ENCODE measurements at places on chromosomes 3 and 15. TPM values are rescaled to one million over a fixed set of nuclear protein-coding genes. Genes with fewer than 3 reads are reported as not detected.

GRCh38 chr3:10961921-10962320 lies 30.6 kb upstream of the SLC6A1 start:
- H3K27me3 ChIP-seq, result no peaks in the 10 kb centered on the region
- no peaks in the 10 kb centered on the region for H3K36me3 ChIP-seq
- H3K27ac ChIP-seq, result no peak overlapping the region

DNA sequence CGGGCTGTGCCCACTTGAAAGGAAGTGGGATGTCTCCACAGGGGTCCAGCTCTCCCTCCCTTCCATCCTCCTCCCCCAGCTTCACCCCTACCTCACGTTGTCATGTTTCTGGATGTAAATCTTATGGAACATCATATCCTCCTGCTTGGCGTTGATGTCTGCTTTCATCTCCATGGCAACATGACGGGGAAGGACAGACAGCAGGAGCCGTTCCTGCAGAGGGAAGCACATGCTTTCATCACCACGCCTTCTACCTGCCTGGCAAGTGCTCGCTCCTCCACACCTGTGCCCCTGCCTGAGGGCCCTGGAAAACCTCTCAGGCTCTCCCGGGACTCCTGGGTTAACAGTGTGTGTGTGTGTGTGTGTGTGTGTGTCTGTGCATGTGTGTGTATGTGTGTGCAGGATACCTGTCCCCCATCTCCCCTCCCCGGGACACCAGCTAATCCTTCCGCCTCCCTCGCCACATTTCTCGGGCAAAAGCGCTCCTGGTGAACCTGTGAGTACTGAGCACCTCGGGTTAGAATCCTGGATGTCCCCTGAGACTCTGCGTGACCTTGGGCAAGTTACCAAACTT lies 101.1 kb downstream of the ADCY5 start:
- no peaks in the 10 kb centered on the region for H3K27me3 ChIP-seq
- H3K4me3 ChIP-seq, result no peak overlapping the region
- DNase-seq, result no peak
- H3K36me3 ChIP-seq, result no peaks in the 10 kb centered on the region
- no peak overlapping the region for H3K27ac ChIP-seq

GRCh38 chr15:40906991-40907802 lies 12.9 kb downstream of the VPS18 start:
- H3K36me3 ChIP-seq, result peaks cover 19% of the 10 kb centered on the region
- H3K27ac ChIP-seq, result no peak overlapping the region
- no peaks in the 10 kb centered on the region for H3K27me3 ChIP-seq
- no peak for DNase-seq
- peaks cover 14% of the 10 kb centered on the region for H3K4me1 ChIP-seq

GRCh38 chr3:185823078-185824044 lies 1.5 kb downstream of the IGF2BP2 start:
- H3K27ac ChIP-seq, result peak overlapping the region; percentile 76
- H3K27me3 ChIP-seq, result peaks cover 5% of the 10 kb centered on the region
- peaks cover 14% of the 10 kb centered on the region for H3K36me3 ChIP-seq
- peaks cover 3% of the 10 kb centered on the region for H3K4me1 ChIP-seq
- peak overlapping the region; percentile 88 for H3K4me3 ChIP-seq

GRCh38 chr3:155391551-155391958 lies 98.1 kb upstream of the STRIT1 start:
- no peak overlapping the region for H3K27ac ChIP-seq
- H3K27me3 ChIP-seq, result no peaks in the 10 kb centered on the region
- DNase-seq, result no peak
- no peaks in the 10 kb centered on the region for H3K4me1 ChIP-seq
- no peaks in the 10 kb centered on the region for H3K36me3 ChIP-seq

- H3K4me3 ChIP-seq, result no peak overlapping the region
- no peaks in the 10 kb centered on the region for H3K27me3 ChIP-seq
- DNase-seq, result no peak
- peaks cover 3% of the 10 kb centered on the region for H3K36me3 ChIP-seq
These were observed 40.9 kb downstream of the SNX4 start for GRCh38 chr3:125479091-125479490.

- H3K27ac ChIP-seq, result no peak overlapping the region
- no peaks in the 10 kb centered on the region for H3K36me3 ChIP-seq
- H3K4me1 ChIP-seq, result no peaks in the 10 kb centered on the region
- H3K27me3 ChIP-seq, result no peaks in the 10 kb centered on the region
These were observed 38.6 kb downstream of the MAGEF1 start for GRCh38 chr3:184672977-184673870.

- DNase-seq, result no peak
- H3K4me3 ChIP-seq, result no peak overlapping the region
- no peaks in the 10 kb centered on the region for H3K36me3 ChIP-seq
- no peaks in the 10 kb centered on the region for H3K27me3 ChIP-seq
- H3K27ac ChIP-seq, result no peak overlapping the region
- H3K4me1 ChIP-seq, result no peaks in the 10 kb centered on the region
These were observed 39.0 kb upstream of the NEDD4 start for GRCh38 chr15:56032373-56032772.

DNA sequence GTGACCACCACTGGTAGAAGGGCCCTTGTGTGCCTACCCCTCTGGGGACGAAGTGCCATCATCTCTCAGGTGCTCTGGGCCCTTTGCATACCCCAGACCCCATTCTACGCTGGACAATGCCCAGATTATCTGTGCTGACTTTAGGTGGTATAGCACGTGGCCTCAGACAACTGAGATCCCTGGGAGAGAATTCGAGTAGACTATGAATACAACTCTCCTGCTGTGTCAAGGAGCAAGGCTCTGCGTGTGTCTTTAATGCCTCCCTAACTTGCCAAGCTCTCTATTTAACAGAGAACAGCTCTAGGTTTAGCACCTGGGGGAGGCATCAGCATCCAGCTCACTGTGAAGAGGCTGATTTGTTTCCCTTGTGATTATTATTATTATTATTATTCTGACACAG lies 29.1 kb downstream of the FAM3D start:
- H3K27me3 ChIP-seq, result peaks cover 57% of the 10 kb centered on the region
- H3K27ac ChIP-seq, result no peak overlapping the region
- H3K36me3 ChIP-seq, result no peaks in the 10 kb centered on the region
- no peaks in the 10 kb centered on the region for H3K4me1 ChIP-seq
- DNase-seq, result no peak

DNA sequence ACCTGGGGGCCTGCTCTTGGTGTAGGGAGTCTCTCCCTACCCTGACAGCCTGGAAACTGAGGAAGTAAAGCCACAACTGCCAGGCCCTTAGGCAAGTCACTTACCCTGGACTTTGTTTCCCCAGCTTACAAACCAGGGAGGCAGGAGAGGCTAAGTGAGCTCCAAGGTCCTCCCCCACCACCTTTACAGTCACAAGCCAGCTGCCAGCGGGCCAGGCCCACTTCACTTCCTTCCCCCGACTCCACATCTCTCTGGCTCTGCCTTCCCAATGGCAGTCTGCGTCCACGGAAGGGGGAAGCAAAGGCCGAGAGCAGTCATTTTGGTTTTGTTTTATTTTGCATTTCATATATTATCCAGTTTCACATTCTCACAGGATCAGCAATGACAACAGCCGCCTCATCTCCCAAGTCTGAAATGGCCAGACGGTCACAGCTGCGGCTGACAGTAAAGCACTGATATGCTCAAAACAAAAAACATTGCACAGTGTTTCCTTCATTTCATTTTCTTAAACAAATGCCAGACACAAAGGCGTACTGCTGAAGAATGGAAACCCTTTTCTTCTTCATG lies 35.7 kb downstream of the RBPMS2 start:
- peaks cover 30% of the 10 kb centered on the region for H3K36me3 ChIP-seq
- no peaks in the 10 kb centered on the region for H3K4me1 ChIP-seq
- no peak overlapping the region for H3K4me3 ChIP-seq
- DNase-seq, result no peak

GRCh38 chr3:52072020-52072419 lies 15.6 kb upstream of the DUSP7 start:
- no peaks in the 10 kb centered on the region for H3K27me3 ChIP-seq
- DNase-seq, result no peak
- H3K27ac ChIP-seq, result no peak overlapping the region
- peaks cover 5% of the 10 kb centered on the region for H3K36me3 ChIP-seq

- H3K36me3 ChIP-seq, result no peaks in the 10 kb centered on the region
- H3K27ac ChIP-seq, result no peak overlapping the region
- H3K4me3 ChIP-seq, result no peak overlapping the region
- peaks cover 4% of the 10 kb centered on the region for H3K4me1 ChIP-seq
- no peaks in the 10 kb centered on the region for H3K27me3 ChIP-seq
These were observed 23.7 kb downstream of the NEK10 start for GRCh38 chr3:27345493-27345892.

- no peaks in the 10 kb centered on the region for H3K4me1 ChIP-seq
- H3K36me3 ChIP-seq, result peaks cover 36% of the 10 kb centered on the region
- H3K4me3 ChIP-seq, result no peak overlapping the region
- no peak overlapping the region for H3K27ac ChIP-seq
- no peak for DNase-seq
These were observed 13.8 kb downstream of the MRPL47 start for GRCh38 chr3:179590669-179591068.

GRCh38 chr3:86563400-86563970 lies 427.5 kb downstream of the VGLL3 start:
- no peak overlapping the region for H3K27ac ChIP-seq
- no peaks in the 10 kb centered on the region for H3K27me3 ChIP-seq
- H3K36me3 ChIP-seq, result no peaks in the 10 kb centered on the region
- DNase-seq, result no peak
- H3K4me1 ChIP-seq, result no peaks in the 10 kb centered on the region

DNA sequence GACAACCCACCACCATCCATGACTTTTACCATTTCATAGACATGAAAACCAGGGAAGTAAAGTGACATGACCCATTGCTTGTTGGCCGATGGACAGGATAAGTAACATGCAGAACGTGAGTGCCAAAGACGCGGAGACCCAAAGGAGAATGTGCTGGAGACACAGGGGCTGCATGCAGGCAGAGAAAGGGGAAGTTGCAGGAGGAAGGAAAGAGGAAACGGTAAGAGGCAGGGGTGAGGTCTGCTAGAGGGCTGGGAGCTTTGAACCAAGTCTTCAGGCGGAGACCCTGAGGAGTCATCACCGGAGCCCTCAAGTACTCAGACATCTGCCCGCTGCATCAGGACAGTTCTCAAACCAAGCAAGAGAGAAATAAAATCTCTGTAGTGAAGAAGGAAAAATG lies 34.9 kb downstream of the MAGEF1 start:
- no peaks in the 10 kb centered on the region for H3K36me3 ChIP-seq

DNA sequence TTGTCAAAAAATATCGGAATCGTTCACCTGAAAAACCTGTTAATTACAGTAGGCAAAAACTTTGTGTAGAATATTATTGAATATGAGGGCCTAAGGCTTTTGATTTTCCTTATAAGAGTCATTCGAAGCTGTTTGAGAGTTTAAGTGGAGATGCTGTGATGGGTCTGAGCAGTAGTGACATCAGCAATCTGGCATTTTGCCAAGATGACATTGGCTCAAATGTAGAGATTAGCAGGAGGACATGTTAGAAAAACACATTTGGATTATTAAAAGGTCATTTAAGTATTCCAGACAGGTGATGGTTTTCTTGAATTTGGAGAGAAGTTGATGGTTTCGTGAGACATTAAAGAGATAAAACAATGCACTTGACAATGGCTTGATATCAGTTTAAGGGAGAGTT lies 12.9 kb downstream of the OR5AC2 start:
- H3K4me1 ChIP-seq, result no peaks in the 10 kb centered on the region
- H3K4me3 ChIP-seq, result no peak overlapping the region
- no peaks in the 10 kb centered on the region for H3K36me3 ChIP-seq
- DNase-seq, result no peak
- H3K27ac ChIP-seq, result no peak overlapping the region

- H3K4me3 ChIP-seq, result no peak overlapping the region
- H3K27me3 ChIP-seq, result no peaks in the 10 kb centered on the region
- DNase-seq, result no peak
- no peak overlapping the region for H3K27ac ChIP-seq
- no peaks in the 10 kb centered on the region for H3K36me3 ChIP-seq
These were observed 21.2 kb upstream of the PRR23E start for GRCh38 chr3:127171721-127172120.

GRCh38 chr3:207973-208372 lies 11.4 kb downstream of the CHL1 start:
- H3K27ac ChIP-seq, result no peak overlapping the region
- H3K4me1 ChIP-seq, result no peaks in the 10 kb centered on the region
- no peak for DNase-seq
- no peaks in the 10 kb centered on the region for H3K36me3 ChIP-seq

- peak; percentile 93 for DNase-seq
- H3K4me1 ChIP-seq, result peaks cover 34% of the 10 kb centered on the region
- no peaks in the 10 kb centered on the region for H3K36me3 ChIP-seq
- peak within 1 kb of the TSS; percentile 46 for H3K27ac ChIP-seq
- H3K27me3 ChIP-seq, result peaks cover 7% of the 10 kb centered on the region
- H3K4me3 ChIP-seq, result peak within 1 kb of the TSS; percentile 58
These were observed at the start of gene STRA6 for GRCh38 chr15:74202452-74203401. TSS of gene STRA6 (minus strand) at chr15:74202787. CDS start at chr15:74202267, 520 bp downstream.

- H3K27ac ChIP-seq, result no peak overlapping the region
- peaks cover 10% of the 10 kb centered on the region for H3K4me1 ChIP-seq
- no peak for DNase-seq
- H3K27me3 ChIP-seq, result peaks cover 29% of the 10 kb centered on the region
- H3K36me3 ChIP-seq, result no peaks in the 10 kb centered on the region
- H3K4me3 ChIP-seq, result no peak overlapping the region
These were observed 3.1 kb downstream of the ATP10A start for GRCh38 chr15:25859838-25860645.

GRCh38 chr3:18223974-18224373 lies 201.2 kb downstream of the SATB1 start:
- no peak overlapping the region for H3K27ac ChIP-seq
- H3K27me3 ChIP-seq, result no peaks in the 10 kb centered on the region
- no peak for DNase-seq
- H3K4me1 ChIP-seq, result no peaks in the 10 kb centered on the region
- H3K36me3 ChIP-seq, result no peaks in the 10 kb centered on the region
- H3K4me3 ChIP-seq, result no peak overlapping the region

- no peak for DNase-seq
- no peak overlapping the region for H3K4me3 ChIP-seq
- no peak overlapping the region for H3K27ac ChIP-seq
These were observed 73.7 kb upstream of the TSPAN3 start for GRCh38 chr15:77144492-77145070.

Gene HDC
- not detected for total RNA-seq

Gene ABHD2
- total RNA-seq, result 23.7 TPM

Gene KNG1
- total RNA-seq, result not detected

Gene CSPG5
- 7.4 TPM for total RNA-seq

Gene SNUPN
- total RNA-seq, result 28.2 TPM

Gene KCNAB1
- 2.4 TPM for total RNA-seq

Gene ZSCAN2
- total RNA-seq, result 52.4 TPM

Gene TAGLN3
- total RNA-seq, result 7.2 TPM

Gene PLA2G4E
- not detected for total RNA-seq

Gene RBM15B
- total RNA-seq, result 60.9 TPM

Gene ZPLD1
- total RNA-seq, result not detected

Gene MUSTN1
- 0.84 TPM for total RNA-seq
